ENCODE measurements at places on chromosomes 1 and 21.

DNA sequence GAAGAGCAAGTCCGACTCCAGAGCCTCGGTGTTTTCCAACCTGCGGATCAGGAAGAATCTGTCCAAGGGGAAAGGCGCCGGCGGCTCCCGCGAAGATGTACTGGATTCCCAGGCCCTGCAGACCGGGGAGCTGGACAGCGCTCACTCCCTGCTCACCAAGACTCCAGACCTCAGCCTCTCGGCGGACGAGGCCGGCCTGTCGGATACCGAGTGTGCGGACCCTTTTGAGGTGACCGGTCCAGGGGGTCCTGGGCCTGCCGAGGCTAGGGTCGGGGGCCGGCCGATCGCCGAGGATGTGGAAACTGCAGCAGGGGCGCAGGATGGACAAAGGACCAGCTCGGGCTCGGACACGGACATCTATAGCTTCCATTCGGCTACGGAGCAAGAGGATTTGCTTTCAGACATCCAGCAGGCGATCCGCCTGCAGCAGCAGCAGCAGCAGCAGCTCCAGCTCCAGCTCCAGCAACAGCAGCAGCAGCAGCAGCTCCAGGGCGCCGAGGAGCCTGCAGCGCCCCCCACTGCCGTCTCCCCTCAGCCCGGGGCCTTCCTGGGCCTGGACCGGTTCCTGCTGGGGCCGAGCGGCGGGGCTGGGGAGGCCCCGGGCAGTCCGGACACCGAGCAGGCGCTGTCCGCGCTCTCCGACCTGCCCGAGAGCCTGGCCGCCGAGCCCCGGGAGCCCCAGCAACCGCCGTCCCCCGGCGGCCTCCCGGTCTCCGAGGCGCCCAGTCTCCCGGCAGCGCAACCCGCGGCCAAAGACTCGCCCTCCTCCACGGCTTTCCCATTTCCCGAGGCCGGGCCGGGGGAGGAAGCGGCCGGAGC lies 827 bp downstream of the FMN2 start:
- DNase-seq: no peak

DNA sequence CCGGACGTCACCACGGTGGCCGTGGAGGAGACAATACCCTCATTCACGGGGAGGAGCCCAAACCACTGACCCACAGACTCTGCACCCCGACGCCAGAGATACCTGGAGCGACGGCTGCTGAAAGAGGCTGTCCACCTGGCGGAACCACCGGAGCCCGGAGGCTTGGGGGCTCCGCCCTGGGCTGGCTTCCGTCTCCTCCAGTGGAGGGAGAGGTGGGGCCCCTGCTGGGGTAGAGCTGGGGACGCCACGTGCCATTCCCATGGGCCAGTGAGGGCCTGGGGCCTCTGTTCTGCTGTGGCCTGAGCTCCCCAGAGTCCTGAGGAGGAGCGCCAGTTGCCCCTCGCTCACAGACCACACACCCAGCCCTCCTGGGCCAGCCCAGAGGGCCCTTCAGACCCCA lies 7.0 kb downstream of the TNFRSF14 start:
- DNase-seq: no peak

DNA sequence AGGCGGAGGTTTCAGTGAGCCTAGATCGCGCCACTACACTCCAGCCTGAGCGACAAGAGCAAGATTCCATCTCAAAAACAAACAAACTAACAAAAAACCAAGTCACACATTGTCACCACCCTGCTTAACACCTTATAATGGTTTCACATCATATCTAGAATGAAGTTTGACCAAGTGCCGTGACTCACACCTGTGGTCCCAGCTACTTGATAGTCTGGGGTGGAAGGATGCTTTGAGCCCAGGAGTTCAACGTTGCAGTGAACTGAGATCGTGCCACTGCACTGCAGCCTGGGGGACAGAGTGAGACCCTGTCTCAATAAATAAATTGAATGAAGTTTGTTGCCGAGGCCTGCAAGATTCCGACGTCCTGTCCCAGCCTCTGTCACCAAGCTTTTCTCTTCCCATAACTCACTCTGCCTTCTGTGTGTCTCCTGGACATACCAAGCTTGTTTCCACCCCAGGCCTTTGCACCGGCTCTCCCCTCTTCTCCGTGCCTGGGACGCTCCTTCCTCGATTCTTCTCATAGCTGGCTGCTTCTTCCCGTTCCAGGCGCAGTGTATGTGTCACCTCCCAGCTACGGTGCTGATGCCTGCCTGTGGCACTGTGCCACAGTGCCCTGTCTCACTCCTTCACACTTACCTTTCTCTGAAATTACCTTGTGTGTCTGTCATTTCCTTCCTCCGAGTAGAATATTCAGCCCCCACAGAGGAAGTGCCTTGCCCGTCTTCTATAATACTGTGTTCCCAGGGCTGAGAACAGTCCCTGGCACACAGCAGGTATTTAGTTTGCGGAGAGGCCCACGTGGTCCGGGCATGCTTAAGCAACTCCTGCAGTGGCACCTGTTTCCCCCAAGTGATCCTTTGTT lies 3.8 kb upstream of the SELENON start:
- DNase-seq: no peak

DNA sequence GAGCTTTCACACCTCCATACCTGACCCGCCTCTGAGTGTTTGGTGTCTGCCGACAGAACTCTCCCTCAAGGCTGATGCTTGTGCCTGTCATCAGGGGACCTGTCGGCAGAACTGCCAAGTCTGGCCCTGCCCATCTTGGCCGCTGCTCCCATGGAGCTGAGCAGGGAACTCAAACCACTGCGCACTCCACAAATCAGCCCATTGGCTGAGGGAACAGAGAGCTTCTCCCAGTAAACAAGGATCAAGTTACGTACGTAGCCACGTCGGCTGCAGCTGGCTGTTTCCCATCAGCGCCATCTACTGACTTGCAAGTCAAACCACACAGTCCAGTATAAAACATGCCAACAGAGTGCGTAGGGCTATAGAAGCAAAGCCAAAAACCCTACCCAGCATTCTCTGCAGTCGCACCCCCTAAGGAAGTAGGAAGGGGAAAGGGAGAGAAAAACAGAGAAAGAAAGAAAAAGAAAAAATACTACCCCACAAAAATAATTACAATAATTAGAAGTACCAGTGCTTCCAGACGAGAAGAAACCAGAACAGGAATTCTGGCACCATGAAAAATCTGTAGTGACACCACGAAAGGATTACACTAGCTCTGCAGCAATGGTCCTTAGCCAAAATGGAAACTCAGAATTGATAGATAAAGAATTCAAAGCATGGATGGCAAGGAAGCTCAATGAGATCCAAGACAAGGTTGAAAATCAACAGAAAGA lies 13.1 kb downstream of the KRTAP13-1 start:
- DNase-seq: no peak

- no peak for DNase-seq
Observed at GRCh38 chr1:170662561-170663403, 1.1 kb upstream of the PRRX1 start.

All from vagina (tissue), 2 donors.